Epithelial cell of umbilical artery (primary cell): ENCODE measurements at places on chromosomes 1 and 21. TPM values are rescaled to one million over a fixed set of nuclear protein-coding genes. Genes with fewer than 3 reads are reported as not detected.

Gene TMEM35B
- 28.6 and 32.8 TPM in 2 replicates for total RNA-seq

Gene WDR64
- not detected in 2 replicates for total RNA-seq

Gene BACE2
- 124 and 149 TPM in 2 replicates for total RNA-seq

Gene ERICH3
- total RNA-seq = not detected in 2 replicates

Gene PADI2
- not detected in 2 replicates for total RNA-seq

Gene FCGR1A
- not detected in 2 replicates for total RNA-seq

Gene BRDT
- not detected in 2 replicates for total RNA-seq

Gene GJA8
- not detected in 2 replicates for total RNA-seq

Gene CCDC27
- not detected in 2 replicates for total RNA-seq

Gene PEAR1
- 8.1 and 11.1 TPM in 2 replicates for total RNA-seq

Gene ADGRB2
- total RNA-seq = 1.1 and 1.9 TPM in 2 replicates
